SIG-M5 (cell line): ENCODE measurements at places on chromosomes 6 and 20.

DNA sequence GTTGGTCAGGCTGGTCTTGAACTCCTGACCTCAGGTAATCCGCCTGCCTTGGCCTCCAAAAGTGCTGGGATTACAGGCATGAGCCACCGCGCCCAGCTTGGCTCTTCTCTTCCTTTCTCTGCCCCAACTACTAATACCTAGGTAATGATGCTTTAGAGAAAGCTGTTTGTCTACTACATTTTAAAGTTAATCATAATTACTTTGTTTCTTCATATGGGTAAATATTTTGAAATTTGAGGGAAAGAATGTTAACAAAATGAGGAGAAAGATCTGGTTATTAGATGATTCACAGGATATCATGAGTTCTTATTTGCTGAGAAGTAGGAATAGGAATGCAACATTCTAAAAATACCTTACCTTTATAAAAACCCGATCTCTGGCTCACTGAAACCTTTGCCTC lies 18.4 kb upstream of the PTPRK start:
- no peak for DNase-seq

GRCh38 chr6:165847407-165848085 lies 184.5 kb upstream of the PDE10A start:
- no peak for DNase-seq

DNA sequence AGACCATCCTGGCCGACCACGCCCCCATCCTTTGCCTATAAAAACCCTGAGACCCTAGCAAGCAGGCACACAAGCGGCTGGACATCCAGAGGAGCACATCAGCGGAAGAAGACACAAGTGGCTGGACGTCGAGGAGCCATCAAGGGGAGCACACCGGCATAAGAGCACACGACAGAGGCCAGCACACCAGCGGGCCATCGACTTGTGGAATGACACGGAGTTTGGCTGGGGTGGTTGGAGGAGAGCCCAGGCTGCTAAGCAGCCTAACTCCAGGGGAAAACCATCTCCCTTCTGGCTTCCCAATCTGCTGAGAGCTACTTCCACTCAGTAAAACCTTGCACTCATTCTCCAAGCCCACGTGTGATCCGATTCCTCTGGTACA lies 44.8 kb upstream of the BCLAF1 start:
- no peak for DNase-seq

GRCh38 chr20:5401277-5401875 lies 84.6 kb upstream of the PROKR2 start:
- DNase-seq: no peak

DNA sequence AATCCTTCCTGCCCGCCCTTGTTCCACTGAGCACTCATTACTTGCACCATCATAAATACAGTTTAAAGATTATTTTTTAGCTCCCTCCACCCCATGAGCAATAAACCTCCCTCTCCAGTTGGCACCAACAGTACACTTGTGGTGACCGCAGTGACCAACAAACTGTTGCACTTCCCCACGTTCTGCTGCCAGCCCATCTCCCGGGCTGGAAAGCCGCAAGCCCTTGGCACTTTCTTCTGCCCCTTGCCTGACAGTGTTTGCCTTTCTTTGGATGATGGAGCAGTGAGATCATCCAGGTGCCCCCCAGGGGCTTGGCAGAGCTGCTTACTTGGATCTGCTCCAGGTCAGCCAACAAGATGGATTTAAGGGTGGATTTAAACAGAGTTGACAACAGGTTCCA lies 21.6 kb downstream of the KCNB1 start:
- no peak for DNase-seq

DNA sequence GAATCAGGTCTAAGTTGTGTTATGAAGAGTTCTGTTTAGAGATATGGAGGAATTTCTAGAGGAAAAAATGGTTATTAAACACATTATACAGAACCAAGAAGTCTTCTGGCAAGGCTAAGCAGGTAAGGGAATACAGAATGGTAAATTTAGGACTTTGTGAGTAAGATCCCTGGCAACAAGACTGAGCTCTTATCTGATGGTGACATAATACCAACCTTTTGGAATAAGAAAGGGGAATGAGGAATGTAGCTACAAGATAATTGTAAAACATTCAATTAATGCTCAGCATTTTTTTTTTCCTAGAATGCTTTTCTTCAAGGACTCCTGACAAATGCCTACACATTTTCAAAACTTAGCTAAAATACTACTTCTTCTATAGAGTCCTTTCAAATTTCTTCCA lies 51.8 kb downstream of the CYB5R4 start:
- DNase-seq: no peak

GRCh38 chr6:3961581-3962215 lies 112.5 kb downstream of the FAM50B start:
- DNase-seq: no peak
